ENCODE measurements at places on chromosomes 11 and 22.

- DNase-seq, result no peak
These were observed 190.0 kb downstream of the PGR start for GRCh38 chr11:100939571-100939970.

GRCh38 chr11:68012044-68012842 lies 2.1 kb downstream of the ALDH3B1 start:
- DNase-seq, result no peak

- DNase-seq, result no peak
These were observed 169.7 kb downstream of the CEP164 start for GRCh38 chr11:117497206-117497951.

GRCh38 chr11:72719551-72719950 lies 32.7 kb downstream of the ARAP1 start:
- DNase-seq, result no peak

Measured in activated T-cell treated with anti-CD3 and anti-CD28 coated beads, Interleukin-2, amount 50 U/mL, for 48 hours (primary cell).